MCF 10A (cell line): ENCODE measurements at places on chromosomes 12 and 14. TPM values are rescaled to one million over a fixed set of nuclear protein-coding genes. Genes with fewer than 3 reads are reported as not detected.
A peak's percentile ranks its signal among the peaks of the same experiment; 100 is the strongest.

DNA sequence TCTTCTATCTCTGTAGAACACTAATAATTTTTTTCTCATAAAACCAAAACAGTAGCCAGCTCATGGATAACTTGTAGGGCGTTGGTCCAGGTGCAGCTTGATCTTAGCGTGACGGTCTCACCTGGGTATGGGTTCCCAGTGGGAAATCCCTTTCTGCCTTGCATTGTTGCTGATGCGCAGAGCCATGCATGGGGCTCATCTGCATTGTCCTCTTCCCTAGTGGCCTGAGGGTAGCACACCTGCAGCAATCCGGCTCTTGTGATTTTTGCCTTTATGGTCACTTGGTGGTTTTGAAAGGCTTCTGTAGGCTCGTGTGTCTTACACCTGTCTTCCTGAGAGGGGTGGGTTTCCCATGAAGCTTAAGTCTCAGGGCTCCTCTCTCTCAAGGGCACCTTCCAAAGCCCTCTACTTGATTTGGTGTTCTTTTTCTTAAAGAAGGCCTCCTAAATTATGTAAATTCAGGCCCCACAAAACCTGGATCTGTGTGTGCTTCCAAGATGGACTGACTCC is 130.6 kb downstream of the PRKCH start:
- peaks cover 13% of the 10 kb centered on the region for H3K36me3 ChIP-seq
- no peak overlapping the region for H3K27ac ChIP-seq
- no peaks in the 10 kb centered on the region for H3K27me3 ChIP-seq
- no peak overlapping the region for H3K4me3 ChIP-seq

- peaks cover 40% of the 10 kb centered on the region for H3K27me3 ChIP-seq
- no peak overlapping the region for H3K4me3 ChIP-seq
- no peaks in the 10 kb centered on the region for H3K36me3 ChIP-seq
- no peaks in the 10 kb centered on the region for H3K4me1 ChIP-seq
- DNase-seq = peak; percentile 49
- H3K27ac ChIP-seq = no peak overlapping the region
Measured at GRCh38 chr12:29073631-29074239, 75.3 kb upstream of the FAR2 start.

Gene GDF3
- not detected in 2 replicates for total RNA-seq

Gene SLC6A12
- not detected in 2 replicates for total RNA-seq

- no peak overlapping the region for H3K4me3 ChIP-seq
- H3K27me3 ChIP-seq = no peaks in the 10 kb centered on the region
- no peak overlapping the region for H3K27ac ChIP-seq
- H3K4me1 ChIP-seq = no peaks in the 10 kb centered on the region
- H3K36me3 ChIP-seq = no peaks in the 10 kb centered on the region
- DNase-seq = no peak
Measured at GRCh38 chr12:60137513-60137912, 541.7 kb downstream of the SLC16A7 start.

- H3K4me3 ChIP-seq = no peak overlapping the region
- peaks cover 22% of the 10 kb centered on the region for H3K36me3 ChIP-seq
- peak; percentile 0 for DNase-seq
Measured at GRCh38 chr12:84857525-84858208, 54.9 kb downstream of the SLC6A15 start.

Gene BEGAIN
- total RNA-seq = 3.6 and 7.0 TPM in 2 replicates

Gene PRKCH
- total RNA-seq = 10.4 and 12.4 TPM in 2 replicates

DNA sequence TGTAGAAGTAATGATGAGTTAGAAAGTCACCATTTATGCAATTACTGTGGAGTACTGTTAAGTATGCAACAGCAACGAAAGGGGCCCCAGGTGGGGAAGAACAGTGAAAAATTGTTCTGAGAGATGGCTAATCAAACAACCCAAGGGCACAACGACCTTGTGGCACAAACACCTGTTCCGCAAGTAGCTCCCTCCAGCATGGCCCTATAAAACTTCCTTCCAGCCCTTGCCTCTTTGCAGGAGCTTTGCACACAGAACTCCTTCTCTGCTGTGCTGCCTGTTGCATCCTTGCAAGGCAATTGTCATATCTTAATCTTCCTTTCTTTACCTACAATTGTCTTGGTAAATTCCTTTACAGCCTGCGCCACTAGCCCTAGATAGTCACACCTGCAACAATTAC is 23.2 kb upstream of the ATP23 start:
- H3K27me3 ChIP-seq = peaks cover 17% of the 10 kb centered on the region
- no peaks in the 10 kb centered on the region for H3K36me3 ChIP-seq
- no peak overlapping the region for H3K27ac ChIP-seq
- no peak for DNase-seq
- H3K4me1 ChIP-seq = no peaks in the 10 kb centered on the region

DNA sequence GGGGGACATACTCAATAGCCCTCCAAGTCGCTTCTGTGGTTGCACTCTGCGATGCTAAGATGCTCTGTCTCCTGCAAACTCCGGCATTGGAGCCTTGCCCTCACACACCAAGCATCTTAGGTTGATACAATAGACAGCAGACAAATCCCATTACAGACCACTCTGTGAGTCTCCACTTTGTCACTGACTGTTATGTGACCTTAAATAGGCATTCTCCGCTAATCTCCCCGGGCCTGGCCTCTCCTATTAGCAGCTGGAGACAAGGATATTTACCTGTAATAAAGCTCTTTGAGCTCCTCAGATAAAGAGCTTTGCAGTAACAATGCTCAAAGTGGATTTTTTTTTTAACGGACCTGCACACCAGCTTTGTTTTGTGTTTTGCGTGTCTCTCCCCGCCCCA is 479.7 kb upstream of the TBX3 start:
- H3K36me3 ChIP-seq = no peaks in the 10 kb centered on the region
- no peak overlapping the region for H3K27ac ChIP-seq
- no peak for DNase-seq
- no peak overlapping the region for H3K4me3 ChIP-seq
- peaks cover 5% of the 10 kb centered on the region for H3K4me1 ChIP-seq

Gene OR6C75
- not detected in 2 replicates for total RNA-seq

Gene TAS2R42
- total RNA-seq = not detected in 2 replicates

DNA sequence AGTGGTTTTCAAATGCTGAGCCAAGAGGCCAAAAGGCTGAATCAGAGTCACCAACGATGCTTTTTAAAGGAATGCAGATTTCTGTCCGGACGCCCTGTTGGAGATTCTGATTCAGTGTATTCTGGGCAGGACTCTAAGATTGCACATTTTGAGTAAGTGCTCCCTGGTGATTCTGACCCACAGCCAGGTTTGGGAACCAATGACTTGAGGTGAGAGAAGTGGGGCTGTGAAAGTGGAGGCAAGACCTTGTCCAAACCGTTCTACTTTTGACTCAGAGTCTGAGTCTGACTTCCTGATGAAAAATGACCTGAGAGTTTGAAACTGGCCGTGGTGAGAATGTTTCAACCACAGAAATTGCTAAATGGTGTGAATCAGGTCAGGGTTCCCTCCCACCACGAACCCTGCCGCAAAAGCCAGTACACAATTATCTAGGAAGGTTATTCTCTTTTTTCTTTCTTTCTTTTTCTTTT is 90.2 kb downstream of the NTN4 start:
- peak overlapping the region; percentile 92 for H3K27ac ChIP-seq
- no peaks in the 10 kb centered on the region for H3K27me3 ChIP-seq
- peak overlapping the region; percentile 48 for H3K4me3 ChIP-seq
- no peaks in the 10 kb centered on the region for H3K36me3 ChIP-seq

- no peaks in the 10 kb centered on the region for H3K4me1 ChIP-seq
- no peak overlapping the region for H3K4me3 ChIP-seq
- H3K27ac ChIP-seq = no peak overlapping the region
- H3K36me3 ChIP-seq = peaks cover 13% of the 10 kb centered on the region
- no peak for DNase-seq
- no peaks in the 10 kb centered on the region for H3K27me3 ChIP-seq
Measured at GRCh38 chr14:63672417-63673180, 30.9 kb upstream of the WDR89 start.

Gene GPR137C
- total RNA-seq = 0.10 TPM in 1 of 2 replicates, not detected in the other

DNA sequence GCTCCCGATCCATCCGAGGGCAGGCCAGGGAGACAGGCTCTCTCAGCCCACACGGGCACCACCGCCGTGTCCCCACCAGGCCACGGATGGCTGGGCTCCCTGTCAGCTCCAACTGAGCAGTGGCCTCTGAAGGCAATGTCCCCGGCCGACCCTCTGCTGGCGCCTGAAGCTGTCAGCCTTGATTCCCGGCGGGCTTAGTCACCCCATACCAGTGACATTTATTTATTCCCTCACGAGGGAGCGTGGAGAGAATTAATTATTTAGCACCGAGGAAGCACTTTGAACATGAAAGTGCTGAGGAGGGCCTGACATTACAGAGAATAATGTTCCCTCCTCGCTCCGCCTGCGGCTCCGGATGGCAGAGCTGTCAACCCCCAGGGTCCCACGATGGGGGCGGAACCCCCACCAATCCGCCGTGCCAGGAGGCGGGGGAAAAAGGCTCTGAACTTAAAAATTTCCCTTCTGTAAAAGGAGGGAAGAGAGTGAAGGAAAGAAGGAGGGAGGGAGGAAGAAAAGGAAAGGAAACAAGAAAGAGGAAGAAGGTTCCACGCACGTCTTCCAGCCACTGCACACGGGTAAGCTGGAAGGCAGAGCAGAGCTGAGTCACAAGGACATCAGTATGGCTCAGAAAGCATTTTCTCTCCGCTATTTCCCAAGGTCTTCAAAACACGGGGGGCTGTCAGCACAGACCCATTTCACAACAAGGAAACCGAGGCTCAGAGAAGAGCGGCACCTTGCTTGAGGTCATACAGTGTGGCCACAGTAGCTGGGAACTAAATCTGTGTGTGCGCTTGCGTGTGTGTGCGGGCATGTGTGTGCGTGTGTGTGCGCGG is 108.7 kb upstream of the NCOR2 start:
- no peak for DNase-seq
- no peaks in the 10 kb centered on the region for H3K27me3 ChIP-seq
- no peaks in the 10 kb centered on the region for H3K36me3 ChIP-seq
- peaks cover 7% of the 10 kb centered on the region for H3K4me1 ChIP-seq

GRCh38 chr12:98653866-98654493 is 8.9 kb downstream of the APAF1 start:
- no peak overlapping the region for H3K27ac ChIP-seq
- peaks cover 18% of the 10 kb centered on the region for H3K36me3 ChIP-seq
- DNase-seq = peak; percentile 73
- no peak overlapping the region for H3K4me3 ChIP-seq
- peaks cover 8% of the 10 kb centered on the region for H3K4me1 ChIP-seq
- H3K27me3 ChIP-seq = no peaks in the 10 kb centered on the region

GRCh38 chr14:61472801-61473376 is 151.5 kb downstream of the PRKCH start:
- peak overlapping the region; percentile 77 for H3K27ac ChIP-seq
- DNase-seq = no peak
- peak overlapping the region; percentile 73 for H3K4me3 ChIP-seq
- no peaks in the 10 kb centered on the region for H3K27me3 ChIP-seq
- peaks cover 14% of the 10 kb centered on the region for H3K36me3 ChIP-seq

DNA sequence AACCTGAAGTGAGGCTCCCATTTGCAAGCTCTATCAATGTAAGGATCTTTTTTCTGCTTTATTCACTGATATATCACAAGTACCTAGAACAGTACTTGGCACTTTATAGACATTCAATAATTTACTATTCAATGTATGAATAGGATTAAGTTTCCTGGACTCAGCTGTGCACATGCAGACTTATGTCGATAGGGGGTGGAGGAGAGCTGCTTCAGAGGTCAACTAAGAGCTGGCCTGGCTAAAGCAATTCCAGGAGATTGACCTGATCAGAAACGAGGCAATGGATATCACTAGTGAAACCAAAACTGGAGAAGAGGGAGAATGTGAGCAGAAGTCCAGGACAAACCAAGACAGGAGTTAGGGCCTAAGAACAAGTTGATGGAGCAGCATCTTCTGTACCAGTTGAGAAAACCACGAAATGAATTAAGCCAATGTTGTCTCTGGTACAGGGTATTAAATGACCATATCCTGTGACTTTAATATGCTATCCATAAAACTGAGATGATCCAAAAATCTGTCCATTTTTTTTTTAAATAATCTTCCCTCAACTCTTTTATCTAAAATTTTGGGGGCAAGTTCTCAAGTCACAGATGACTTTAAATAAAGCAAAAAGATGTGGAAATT is 169.2 kb downstream of the PIK3C2G start:
- no peaks in the 10 kb centered on the region for H3K27me3 ChIP-seq
- no peak overlapping the region for H3K4me3 ChIP-seq
- DNase-seq = peak; percentile 70
- peaks cover 10% of the 10 kb centered on the region for H3K4me1 ChIP-seq
- no peak overlapping the region for H3K27ac ChIP-seq

DNA sequence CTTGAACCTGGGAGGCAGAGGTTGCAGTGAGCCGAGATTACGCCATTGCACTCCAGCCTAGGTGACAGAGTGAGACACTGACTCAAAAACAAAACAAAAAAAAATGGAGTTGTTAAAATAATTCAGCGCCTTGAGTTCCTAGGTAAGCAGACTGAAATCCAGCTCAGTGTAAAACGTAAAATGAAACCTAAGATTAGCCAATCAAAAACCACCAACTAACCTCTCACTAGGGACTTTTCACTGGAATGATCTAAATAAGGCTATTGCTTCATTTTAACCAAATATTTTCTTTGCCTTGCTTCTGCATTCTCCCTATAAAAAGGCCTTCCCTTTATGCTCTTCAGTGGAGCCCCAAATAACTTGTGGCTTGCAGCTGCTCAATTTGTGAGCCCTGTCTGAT is 91.6 kb upstream of the HIF1A start:
- H3K27ac ChIP-seq = no peak overlapping the region
- H3K4me1 ChIP-seq = peaks cover 2% of the 10 kb centered on the region
- H3K27me3 ChIP-seq = no peaks in the 10 kb centered on the region
- H3K4me3 ChIP-seq = no peak overlapping the region
- peak; percentile 61 for DNase-seq

- DNase-seq = no peak
- no peak overlapping the region for H3K4me3 ChIP-seq
- no peaks in the 10 kb centered on the region for H3K36me3 ChIP-seq
- peaks cover 99% of the 10 kb centered on the region for H3K27me3 ChIP-seq
Measured at GRCh38 chr14:22025879-22026278, 352.3 kb upstream of the OR4E1 start.

DNA sequence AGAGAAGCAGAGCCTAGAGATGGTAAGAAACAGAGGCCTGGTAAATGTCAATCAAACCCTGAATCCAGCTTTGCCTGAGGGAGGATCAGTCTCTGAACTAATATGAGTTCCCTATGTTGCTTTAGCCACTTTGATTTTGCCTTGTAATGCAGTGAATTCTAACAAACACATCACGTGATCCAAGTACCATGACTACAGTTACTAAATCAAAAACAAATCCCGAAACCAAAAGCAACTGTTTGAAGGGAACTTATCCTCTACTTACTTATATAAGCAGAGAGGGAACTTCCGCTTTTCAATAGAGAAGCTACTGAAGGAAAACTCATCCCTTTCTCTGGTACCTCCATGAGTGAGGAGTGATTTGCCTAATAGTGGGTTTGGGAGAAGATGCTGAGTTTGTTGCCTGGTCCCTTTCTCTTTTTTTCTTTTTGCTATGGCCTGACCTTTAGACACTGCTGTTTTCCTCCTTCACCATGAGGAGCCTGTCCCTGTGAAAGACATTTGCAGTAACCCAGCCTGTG is 7.7 kb upstream of the PPTC7 start:
- H3K4me1 ChIP-seq = peaks cover 8% of the 10 kb centered on the region
- H3K36me3 ChIP-seq = no peaks in the 10 kb centered on the region
- DNase-seq = no peak
- peak overlapping the region; percentile 10 for H3K27ac ChIP-seq
- no peak overlapping the region for H3K4me3 ChIP-seq

GRCh38 chr12:91947459-91947858 is 198.2 kb downstream of the BTG1 start:
- no peak for DNase-seq
- H3K4me1 ChIP-seq = no peaks in the 10 kb centered on the region
- no peak overlapping the region for H3K27ac ChIP-seq
- H3K27me3 ChIP-seq = no peaks in the 10 kb centered on the region
- no peak overlapping the region for H3K4me3 ChIP-seq

Gene OR4K14
- not detected in 2 replicates for total RNA-seq
